ENCODE measurements at places on chromosomes 16 and 17. TPM values are rescaled to one million over a fixed set of nuclear protein-coding genes. Genes with fewer than 3 reads are reported as not detected.

DNA sequence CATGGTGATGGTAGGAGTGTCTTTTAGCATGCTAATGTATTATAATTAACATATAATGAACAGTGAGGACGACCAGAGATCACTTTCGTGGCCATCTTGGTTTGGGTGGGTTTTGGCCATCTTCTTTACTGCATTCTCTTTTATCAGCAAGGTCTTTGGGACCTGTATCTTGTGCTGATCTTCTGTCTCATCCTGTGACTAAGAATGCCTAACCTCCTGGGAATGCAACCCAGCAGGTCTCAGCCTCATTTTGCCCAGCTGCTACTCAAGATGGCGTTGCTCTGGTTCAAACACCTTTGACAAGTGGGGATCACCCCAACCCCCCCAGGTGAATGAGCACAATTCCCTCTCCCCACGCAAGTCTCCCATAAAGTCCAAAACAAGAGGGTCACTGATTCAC lies 49.3 kb upstream of the ETV4 start:
- DNase-seq = no peak

PIK3R6 gene
- 0.59 TPM for total RNA-seq

SERPINF2 gene
- 21.3 TPM for total RNA-seq

GRCh38 chr17:57918017-57918895 lies 37.0 kb downstream of the CUEDC1 start:
- no peak for DNase-seq

- no peak for DNase-seq
These were observed 389 bp downstream of the DUS1L start for GRCh38 chr17:82065193-82065637.

- no peak for DNase-seq
These were observed 13.3 kb downstream of the ARL2BP start for GRCh38 chr16:57258226-57258909.

CD300E gene
- total RNA-seq = 0.59 TPM

- no peak for DNase-seq
These were observed 4.6 kb downstream of the FAM171A2 start for GRCh38 chr17:44359006-44359405.

KRTAP4-6 gene
- not detected for total RNA-seq

DNA sequence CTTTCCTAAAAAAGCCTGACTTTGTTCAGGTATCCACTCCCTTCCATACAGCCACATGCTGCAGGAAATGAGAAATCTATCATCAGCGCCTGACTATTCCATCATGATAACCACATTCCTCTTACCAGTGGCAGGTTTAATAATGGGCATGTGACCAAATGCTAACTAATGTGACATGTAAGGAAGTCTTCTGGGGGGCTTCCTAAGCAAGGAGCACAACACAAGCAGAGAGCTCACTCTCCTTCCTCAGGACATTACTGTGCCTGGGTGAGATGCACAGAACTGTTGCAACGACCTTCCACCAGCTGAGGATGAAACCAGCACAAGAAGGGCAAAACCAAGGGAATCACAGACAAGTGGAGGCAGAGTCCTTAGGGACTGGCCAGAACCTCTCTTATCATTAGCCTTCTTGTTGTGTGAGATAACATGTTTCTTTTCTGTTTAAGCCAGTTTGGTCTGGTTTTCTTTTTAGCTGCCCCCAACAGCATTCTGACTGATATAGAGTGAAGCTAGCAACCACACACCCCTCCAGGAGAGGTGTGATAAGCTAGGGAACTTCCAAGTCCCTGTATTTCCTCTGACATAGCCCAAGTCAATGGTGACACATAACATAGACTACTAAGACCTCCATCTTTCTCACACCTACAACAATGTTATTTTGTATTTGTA lies 16.9 kb downstream of the MYO1D start:
- no peak for DNase-seq

GRCh38 chr17:47776330-47777197 lies 43.5 kb downstream of the TBX21 start:
- DNase-seq = no peak

DNA sequence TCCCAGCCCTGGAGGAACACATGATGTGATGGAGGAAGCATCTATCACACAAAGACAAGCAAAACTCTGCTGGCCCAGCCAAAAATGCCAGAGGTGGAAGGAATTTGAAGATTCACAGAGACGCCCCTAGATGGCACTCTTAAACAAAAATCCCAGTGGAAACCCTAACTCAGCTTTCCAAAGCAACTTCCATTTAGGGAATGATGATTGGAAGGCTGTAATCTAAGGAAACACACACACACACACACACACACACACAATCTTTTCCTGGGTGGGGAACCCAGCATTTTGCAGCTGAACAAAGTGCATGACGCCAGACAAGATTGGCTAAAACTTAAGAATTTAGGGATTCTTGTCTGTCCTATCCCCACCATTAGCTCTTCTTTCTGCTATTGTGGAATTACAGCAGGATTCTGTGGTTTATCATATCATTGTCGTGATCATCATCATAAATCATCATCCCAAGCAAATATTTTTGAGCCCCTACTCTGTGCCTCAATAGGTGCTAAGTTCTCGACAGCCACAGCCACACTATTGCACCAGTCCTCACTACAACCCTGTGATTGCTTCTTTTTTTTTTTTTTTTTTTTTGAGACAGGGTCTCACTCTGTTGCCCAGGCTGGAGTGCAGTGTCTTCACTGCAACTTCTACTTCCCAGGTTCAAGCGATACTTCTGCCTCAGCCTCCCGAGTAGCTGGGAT lies 1.6 kb upstream of the LDAF1 start:
- no peak for DNase-seq

GRCh38 chr16:19912455-19913339 lies 28.0 kb upstream of the GPRC5B start:
- no peak for DNase-seq

GPR142 gene
- 2.8 TPM for total RNA-seq

DNA sequence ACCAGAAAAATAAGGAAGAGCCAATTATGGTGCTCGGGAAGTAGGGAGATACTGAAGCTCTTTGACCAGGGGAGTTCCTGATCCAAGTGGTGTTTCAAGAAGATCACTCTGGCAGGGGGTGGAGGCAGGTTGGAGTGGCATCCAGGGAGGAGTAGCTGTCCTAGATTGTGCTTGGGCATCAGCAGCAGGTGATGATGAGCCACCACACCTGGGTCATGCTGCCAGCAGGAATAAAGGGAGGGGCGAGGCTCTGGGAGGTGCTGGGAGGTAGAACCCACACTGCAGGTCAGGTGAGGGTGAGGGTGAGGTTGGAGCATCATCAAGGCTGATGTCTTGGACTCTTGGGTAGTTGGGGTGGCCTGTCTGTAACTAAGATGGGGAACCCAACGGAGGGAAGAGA lies 35.4 kb upstream of the ADGRG1 start:
- no peak for DNase-seq

DNA sequence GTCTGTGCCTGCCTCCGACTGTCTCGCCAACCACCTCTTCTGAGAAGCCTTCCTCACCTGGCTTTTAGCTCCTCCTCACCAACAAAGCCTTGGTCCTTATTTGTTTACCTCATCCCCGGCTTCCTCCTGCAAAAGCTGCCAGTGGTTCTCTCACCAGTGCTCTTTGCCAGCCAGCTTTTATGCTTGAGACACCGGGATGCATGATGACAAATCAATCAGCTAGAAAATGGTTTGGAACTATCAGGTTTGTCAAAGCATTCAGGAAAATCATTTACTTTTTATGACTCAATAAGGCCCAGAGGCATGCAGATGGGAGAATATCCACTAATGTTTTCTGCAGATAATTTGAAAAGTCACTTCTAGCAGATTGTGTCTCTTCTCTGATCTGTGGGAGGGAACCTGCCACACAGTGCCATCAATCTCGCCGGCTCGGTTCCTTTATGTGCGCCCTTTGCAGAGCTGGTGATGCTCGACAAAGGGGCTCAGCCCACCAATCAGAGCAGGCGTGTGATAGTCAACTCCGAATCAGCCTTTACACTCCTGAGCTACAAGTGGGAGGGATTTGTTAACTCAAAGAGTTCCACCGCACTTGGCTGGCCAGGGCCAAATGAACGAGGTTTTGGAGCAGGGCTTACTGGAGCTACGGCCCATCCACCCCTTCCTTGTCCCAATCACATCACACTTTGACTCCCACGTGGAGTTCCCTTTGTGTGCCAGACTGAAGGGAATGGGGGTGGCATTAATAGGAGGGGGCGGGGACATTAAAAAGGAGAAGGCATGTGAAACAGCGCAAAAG lies 85.8 kb downstream of the MRC2 start:
- no peak for DNase-seq

- DNase-seq = no peak
These were observed 20.2 kb upstream of the MON1B start for GRCh38 chr16:77170805-77171204.

- DNase-seq = no peak
These were observed 15.7 kb downstream of the CCDC43 start for GRCh38 chr17:44673893-44674292.

COPZ2 gene
- total RNA-seq = 68.6 TPM
